A172 (cell line): ENCODE measurements at places on chromosomes 4 and X. TPM values are rescaled to one million over a fixed set of nuclear protein-coding genes. Genes with fewer than 3 reads are reported as not detected.

DNA sequence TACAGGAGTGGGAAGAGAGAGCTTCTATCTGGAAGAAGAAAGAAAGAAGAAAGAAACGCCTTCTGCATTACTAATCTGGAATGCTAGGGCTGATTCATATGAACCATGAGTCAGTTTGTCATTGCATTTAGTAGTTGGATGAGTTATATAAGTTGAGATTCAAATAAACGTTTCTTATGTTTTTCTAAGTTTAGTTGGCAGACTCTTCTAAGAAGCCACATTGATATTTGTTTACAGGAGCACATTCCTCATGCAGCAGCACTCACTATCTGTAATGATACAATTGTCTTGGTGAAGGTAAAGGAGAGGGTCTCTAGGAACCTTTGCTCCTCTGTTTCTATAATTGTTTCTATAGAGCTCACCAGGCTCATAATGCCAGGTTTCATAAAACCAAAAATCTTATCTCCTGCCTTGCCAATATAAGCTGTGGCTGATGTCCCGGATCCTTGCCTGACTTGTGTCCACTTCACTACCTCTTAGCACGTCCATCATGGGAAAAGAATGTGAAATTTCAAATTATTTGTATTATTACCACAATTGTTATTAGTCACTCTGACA, 39.5 kb downstream of the HOPX start:
- DNase-seq, result peak; percentile 91

DNA sequence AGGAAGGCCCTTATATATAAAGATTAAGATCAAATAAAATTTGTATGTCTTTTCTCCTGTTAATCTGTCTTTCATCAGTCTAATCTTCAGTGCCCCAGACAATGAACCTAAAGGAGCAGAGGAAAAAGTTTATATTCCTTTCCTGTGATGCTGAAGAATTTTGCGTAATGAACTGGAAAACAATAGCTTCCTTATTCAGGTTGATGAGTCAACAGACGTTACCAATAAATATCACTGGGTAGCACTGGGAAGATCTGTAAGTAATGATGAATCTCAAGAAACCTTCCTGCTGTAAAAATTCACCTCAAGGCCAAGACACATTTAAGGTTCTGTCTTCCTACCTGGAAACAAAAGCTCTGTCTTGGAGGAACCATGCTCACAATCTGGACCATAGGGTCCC, 25.5 kb downstream of the CDKN2AIP start:
- peak; percentile 78 for DNase-seq

Gene MAGEB1
- not detected in 2 replicates for total RNA-seq

DNA sequence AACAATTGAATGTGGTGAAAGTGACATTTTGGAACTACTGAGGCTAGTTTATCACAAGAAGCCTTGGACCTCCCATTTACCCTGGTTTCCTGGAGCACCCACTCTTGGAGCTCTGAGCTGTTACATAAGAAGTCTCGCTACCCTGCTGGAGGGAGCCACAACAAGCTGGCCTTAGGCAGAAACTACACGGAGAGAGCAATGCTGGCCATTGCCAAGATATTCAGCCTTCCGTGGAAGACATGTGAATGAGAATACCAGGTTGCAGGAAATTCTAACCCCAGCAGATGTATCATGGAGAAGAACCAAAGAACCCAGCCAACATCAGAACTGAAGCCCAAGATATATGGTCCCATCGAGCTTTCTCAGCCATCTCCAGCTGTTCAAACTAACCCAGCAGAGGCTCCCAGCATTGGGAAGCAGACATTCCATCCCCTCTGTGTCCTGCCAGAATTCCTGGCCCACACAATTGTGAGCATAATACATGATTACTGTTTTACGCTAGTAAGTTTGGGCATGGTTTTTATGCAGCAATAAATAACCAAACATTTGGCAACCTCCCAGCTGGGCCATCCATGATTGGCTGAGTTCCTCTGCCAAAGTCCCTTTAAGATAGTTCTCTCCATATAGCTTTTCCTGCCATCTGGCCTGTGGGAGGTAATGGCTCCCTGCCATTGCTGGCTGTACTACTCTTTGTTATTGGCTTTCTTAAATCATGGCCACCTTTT, 17.9 kb upstream of the PDE5A start:
- no peak for DNase-seq

Gene NPY5R
- total RNA-seq, result not detected in 2 replicates

DNA sequence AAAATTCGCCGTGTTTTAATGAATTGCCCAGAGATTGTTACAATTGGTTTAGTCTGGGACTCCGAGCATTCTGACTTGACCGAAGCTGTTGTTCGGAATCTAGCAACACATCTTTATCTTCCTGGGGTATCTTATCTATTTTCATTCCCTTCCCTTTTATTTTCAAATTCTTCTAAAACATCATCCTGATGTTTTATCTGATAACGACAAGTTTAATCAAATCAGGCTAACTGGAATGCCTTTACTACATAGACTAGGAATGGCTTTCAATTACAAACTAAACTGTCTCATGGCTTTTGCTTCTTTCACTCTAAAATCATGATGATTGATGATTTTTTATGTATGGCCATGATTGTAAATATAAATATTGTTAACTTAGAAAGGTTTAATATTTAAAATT, 48.0 kb downstream of the USP53 start:
- no peak for DNase-seq

Gene KCNIP4
- total RNA-seq, result not detected in 2 replicates

Gene USP53
- 7.6 and 16.9 TPM in 2 replicates for total RNA-seq

GRCh38 chr4:48585401-48585800, 95.3 kb downstream of the ZAR1 start:
- DNase-seq, result no peak
